ENCODE measurements at places on chromosomes 16 and 17.
A peak's percentile ranks its signal among the peaks of the same experiment; 100 is the strongest.

DNA sequence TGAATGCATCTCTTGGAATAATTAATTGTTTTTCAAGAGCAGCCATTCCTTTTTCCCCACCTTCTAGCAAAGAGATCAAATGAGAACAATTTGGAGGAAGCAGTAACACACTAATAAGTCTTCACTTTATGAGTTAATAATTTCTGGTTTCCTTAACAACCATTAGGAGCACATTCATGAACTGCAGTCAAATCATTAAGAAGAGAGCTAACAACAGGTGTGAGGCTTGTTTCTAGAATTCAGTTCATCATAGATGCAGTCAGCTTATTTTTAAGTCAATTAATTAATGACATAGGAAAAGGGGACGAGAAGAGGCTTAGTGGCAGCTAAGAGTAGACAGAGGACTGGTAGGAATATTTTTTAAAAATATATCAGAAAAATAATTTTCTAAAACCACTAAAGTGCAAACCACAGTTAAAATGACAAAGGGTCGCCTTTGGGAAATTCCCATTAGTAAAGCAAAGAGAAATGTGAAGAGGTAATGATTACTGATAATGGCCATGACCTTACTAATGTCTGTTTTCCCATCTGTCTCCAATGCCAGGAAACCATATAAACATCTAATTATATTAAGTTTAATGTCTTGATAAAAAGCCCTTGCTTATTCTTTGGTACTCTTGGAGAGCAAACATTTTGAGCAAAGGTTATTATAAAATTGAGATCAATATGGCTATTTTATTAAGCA, 184.2 kb downstream of the KCNJ2 start:
- DNase-seq, result no peak

DNA sequence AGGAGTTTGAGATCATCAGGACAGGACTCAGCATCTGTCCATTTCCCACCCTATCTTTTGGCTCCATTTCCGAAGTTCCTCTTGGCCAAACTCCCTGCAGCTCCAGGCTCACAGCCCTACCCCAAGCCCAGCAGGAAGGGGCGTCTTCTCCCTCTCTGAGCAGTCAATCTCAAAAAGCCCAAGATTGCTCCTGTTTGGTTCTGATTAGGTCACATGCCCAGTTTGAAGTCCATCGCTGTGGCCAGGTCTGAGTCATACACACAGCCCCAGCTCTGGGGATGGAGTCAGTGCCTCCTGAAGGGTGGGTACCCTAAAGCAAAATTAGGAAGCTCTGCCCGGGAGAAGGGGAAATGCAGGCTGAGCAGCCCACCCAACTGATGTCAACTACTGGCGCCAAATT, 23.9 kb downstream of the SNX20 start:
- no peak for DNase-seq

- no peak for DNase-seq
These were observed 8.7 kb downstream of the ADCY7 start for GRCh38 chr16:50275098-50275415.

GRCh38 chr17:75181608-75182318, 996 bp downstream of the SUMO2 start:
- DNase-seq, result peak; percentile 41

DNA sequence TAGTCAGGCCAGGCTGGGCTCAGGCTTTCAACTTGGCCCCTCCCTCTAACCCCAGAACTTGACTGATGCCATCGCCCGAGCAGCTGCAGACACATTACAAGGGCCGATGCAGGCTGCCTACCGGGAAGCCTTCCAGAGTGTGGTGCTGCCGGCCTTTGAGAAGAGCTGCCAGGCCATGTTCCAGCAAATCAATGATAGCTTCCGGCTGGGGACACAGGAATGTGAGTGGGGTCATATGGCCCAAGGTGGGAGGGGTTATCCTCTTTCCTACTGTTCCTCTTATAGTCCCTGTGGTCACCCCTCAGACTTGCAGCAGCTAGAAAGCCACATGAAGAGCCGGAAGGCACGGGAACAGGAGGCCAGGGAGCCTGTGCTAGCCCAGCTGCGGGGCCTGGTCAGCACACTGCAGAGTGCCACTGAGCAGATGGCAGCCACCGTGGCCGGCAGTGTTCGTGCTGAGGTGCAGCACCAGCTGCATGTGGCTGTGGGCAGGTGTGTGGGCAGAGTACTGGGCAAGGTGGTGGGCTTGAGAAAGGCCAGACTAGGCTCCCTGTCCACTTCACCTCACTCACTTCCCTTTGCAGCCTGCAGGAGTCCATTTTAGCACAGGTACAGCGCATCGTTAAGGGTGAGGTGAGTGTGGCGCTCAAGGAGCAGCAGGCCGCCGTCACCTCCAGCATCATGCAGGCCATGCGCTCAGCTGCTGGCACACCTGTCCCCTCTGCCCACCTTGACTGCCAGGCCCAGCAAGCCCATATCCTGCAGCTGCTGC, 2.1 kb upstream of the NRN1L start:
- no peak for DNase-seq

DNA sequence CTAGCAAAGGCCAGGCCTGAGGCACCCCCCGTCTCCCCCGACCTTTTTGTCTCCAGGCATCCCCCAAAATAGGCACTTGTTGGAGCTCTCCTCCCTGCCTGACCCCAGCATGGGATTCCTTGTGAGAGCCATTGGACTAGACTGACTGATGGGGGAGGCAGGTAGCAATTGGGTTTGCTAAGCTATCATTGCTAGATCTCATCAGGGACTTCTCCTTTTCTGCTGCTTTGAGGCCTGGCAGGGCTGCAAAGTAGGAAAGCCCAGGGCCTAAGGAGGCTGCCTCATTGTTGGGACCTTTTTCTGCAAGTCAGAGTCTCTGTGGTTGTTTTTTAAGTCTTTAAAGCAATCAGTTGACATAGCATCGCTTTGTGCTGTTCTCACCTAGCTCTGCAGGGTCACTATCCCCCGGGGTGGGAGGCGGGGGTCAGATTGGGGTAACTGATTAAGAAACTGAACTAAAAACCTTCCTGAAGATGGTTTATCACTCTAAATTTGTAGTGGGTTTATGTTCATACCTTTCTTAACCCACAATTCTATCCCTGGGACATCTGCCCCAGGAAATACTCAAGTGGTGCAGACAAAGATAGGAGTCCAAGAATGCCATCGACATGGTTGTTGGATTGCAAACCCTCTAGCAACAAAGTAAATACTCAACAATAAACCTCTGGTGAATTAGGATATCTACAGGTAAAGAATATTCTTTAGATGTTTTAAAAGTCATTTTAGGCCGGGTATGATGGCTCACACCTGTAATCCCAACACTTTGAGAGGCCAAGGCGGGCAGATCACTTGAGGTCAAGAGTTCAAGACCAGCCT, 28.0 kb downstream of the LLGL2 start:
- no peak for DNase-seq

- peak; percentile 28 for DNase-seq
These were observed 20.2 kb upstream of the GUCY2D start for GRCh38 chr17:7982173-7982572.

Measured in activated CD4-positive, alpha-beta T cell treated with anti-CD3 and anti-CD28 coated beads, Interleukin-2, Interleukin-6, amounts not matched to agents 100 ng/mL and 50 ng/mL, durations not matched to agents 16 hours and 8 hours (primary cell).